T-cell (primary cell): ENCODE measurements at places on chromosomes 16 and 17.

- no peaks in the 10 kb centered on the region for H3K36me3 ChIP-seq
- DNase-seq: no peak
- no peaks in the 10 kb centered on the region for H3K4me1 ChIP-seq
- no peak overlapping the region for H3K27ac ChIP-seq
- no peak overlapping the region for H3K4me3 ChIP-seq
- H3K27me3 ChIP-seq: peaks cover 15% of the 10 kb centered on the region
Measured at GRCh38 chr17:9890124-9890523, 14.9 kb downstream of the RCVRN start.

DNA sequence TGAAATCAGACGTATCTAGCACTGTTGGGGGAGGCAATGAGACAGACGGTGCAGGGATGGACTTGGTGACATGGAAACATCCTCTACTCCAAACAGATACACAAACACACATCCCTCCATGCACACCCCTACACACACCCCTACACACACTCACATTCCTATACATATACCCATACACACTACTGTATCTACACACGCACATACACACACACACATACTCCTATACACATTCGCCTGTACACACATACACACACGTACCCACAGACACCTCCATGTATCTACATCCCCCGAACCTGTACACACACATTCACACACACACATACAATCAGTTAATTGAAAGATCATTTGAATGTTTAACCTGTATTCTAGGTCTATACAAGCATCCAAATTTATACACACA is 53.5 kb downstream of the MAF start:
- H3K27me3 ChIP-seq: no peaks in the 10 kb centered on the region
- H3K4me1 ChIP-seq: no peaks in the 10 kb centered on the region
- H3K36me3 ChIP-seq: no peaks in the 10 kb centered on the region
- no peak overlapping the region for H3K27ac ChIP-seq

DNA sequence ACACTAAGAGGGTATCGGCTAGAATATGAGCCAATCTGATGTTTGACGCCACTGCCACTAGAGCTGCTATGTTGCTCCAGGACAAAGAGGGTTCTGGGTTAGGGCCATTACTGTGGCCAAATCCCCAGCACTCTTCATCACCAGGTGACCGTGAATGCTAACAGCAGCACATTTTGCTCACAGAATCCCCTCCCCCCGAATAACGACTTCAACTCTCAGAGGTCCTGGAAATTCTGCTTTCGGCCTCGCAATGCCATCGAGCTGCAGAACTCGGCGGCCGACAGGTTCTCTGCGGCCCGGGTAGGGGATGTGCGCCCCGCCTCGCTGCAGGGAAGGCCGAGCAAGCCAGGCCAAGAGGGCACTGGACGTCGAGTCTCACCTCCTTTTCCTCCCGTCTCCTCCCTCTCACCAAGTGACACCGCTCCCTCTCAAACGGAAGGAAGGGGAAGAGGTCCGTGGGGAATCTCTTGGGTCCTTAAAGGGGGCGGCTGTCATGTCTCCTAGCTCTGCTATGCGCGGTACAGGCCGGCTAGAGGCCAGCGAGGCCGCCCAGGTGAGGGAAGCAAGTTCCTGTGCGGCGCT is 31.9 kb downstream of the CDK5R1 start:
- DNase-seq: no peak
- H3K27ac ChIP-seq: peak overlapping the region; percentile 43
- H3K36me3 ChIP-seq: no peaks in the 10 kb centered on the region
- H3K27me3 ChIP-seq: no peaks in the 10 kb centered on the region
- peaks cover 79% of the 10 kb centered on the region for H3K4me1 ChIP-seq

- H3K36me3 ChIP-seq: no peaks in the 10 kb centered on the region
- peaks cover 56% of the 10 kb centered on the region for H3K4me1 ChIP-seq
- no peaks in the 10 kb centered on the region for H3K27me3 ChIP-seq
- peak overlapping the region; percentile 54 for H3K27ac ChIP-seq
Measured at GRCh38 chr16:49464093-49464492, 90.5 kb downstream of the C16orf78 start.

GRCh38 chr16:80074329-80074728 is 466.5 kb upstream of the DYNLRB2 start:
- DNase-seq: no peak
- no peaks in the 10 kb centered on the region for H3K36me3 ChIP-seq
- no peak overlapping the region for H3K4me3 ChIP-seq

DNA sequence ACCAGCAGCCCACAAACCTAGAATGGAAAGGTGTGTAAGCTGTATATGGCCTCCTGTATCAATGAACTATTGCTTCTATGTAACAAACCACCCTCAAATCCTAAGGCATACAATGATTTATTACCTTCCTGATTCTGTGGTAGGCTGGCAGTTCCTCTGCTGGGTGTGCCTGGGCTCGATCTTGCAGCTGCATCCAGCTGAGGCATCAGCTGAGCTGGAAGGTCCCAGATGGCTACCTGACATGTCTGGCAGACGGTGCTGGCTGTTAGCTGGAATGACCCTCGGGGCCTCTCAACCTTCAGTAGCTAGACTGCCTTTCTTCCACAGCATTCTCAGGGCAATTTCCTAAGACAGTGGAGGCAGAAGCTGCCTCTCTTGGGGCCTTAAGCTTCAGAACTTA is 152.7 kb downstream of the RAB11FIP4 start:
- no peaks in the 10 kb centered on the region for H3K27me3 ChIP-seq
- no peak overlapping the region for H3K27ac ChIP-seq
- H3K36me3 ChIP-seq: no peaks in the 10 kb centered on the region
- H3K4me3 ChIP-seq: no peak overlapping the region
- H3K4me1 ChIP-seq: no peaks in the 10 kb centered on the region
- no peak for DNase-seq

GRCh38 chr16:57106767-57107166 is 14.4 kb downstream of the CPNE2 start:
- no peaks in the 10 kb centered on the region for H3K4me1 ChIP-seq
- DNase-seq: no peak
- H3K27me3 ChIP-seq: no peaks in the 10 kb centered on the region
- no peak overlapping the region for H3K4me3 ChIP-seq
